ENCODE measurements at places on chromosomes 5 and 9. TPM values are rescaled to one million over a fixed set of nuclear protein-coding genes. Genes with fewer than 3 reads are reported as not detected.

Gene ZMYND19
- 20.9 TPM for total RNA-seq

- no peak overlapping the region for H3K27ac ChIP-seq
- H3K4me1 ChIP-seq, result peaks cover 11% of the 10 kb centered on the region
- no peak overlapping the region for H3K4me3 ChIP-seq
- no peak for DNase-seq
These were observed 113.2 kb upstream of the RANBP3L start for GRCh38 chr5:36414869-36415282.

DNA sequence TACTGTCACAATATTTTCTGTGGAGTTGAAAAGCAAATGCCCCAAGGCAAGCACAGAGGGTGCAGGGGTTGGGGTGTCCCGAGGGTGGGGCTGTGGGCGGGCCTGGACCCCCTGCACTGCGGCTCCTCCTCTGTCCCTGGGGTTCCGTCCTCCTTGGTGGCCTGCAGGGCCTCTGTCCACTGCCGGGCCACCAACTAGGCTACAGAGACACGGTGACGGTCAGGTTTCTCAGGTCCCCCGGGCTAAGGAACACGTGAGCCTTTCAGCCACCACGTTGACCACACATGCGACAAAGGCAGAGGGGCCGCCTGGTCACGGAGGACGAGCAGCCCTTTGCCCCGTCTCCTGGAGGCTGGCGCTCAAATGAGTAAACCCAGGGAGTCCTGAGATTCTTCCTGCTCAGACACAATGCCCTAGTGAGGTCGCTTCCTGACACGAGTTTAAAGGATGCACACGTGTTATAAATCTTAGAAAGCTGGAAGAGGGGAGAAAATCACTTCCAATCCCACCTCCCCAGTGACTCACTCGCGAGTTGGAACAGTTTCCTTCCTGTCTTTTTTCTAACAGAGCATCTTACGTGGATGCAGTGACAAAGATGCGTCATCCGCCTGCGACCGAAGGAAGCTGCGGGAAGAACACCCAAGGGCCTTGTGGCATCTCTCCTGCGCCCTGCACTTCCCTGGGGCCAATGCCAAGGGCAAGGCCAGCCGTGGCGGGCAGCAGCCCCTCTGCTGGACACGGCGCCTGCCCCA, 24.8 kb upstream of the OBP2B start:
- no peaks in the 10 kb centered on the region for H3K27me3 ChIP-seq
- no peaks in the 10 kb centered on the region for H3K4me1 ChIP-seq
- H3K4me3 ChIP-seq, result no peak overlapping the region
- no peak overlapping the region for H3K27ac ChIP-seq

Gene FAT2
- total RNA-seq, result not detected

GRCh38 chr9:111231801-111232580, 98.0 kb downstream of the OR2K2 start:
- no peaks in the 10 kb centered on the region for H3K36me3 ChIP-seq
- no peak overlapping the region for H3K4me3 ChIP-seq
- no peak overlapping the region for H3K27ac ChIP-seq

DNA sequence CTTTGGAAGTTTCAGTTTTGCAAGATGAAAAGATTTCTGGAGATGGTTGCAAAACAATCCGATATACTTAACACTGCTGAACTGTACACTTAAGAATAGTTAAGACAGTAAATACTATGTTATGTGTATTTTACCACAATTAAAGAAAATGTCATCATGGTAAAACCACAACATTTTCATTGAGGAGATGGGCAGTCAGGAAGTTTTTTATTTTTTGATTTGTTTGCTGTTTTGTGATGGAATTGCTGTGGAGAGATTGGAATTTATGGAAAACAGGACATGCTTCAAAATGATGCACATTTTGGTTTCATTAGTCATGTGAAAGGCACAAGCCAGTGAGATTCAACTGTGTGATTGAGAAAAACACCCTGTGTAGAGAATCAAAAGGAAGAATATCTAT, 90.5 kb upstream of the AGXT2 start:
- no peak overlapping the region for H3K4me3 ChIP-seq
- no peaks in the 10 kb centered on the region for H3K27me3 ChIP-seq
- no peaks in the 10 kb centered on the region for H3K36me3 ChIP-seq
- no peak for DNase-seq

- no peaks in the 10 kb centered on the region for H3K27me3 ChIP-seq
- H3K4me1 ChIP-seq, result no peaks in the 10 kb centered on the region
- no peak overlapping the region for H3K27ac ChIP-seq
- no peak for DNase-seq
- no peaks in the 10 kb centered on the region for H3K36me3 ChIP-seq
These were observed 970.0 kb downstream of the MAT2B start for GRCh38 chr5:164475339-164475977.

GRCh38 chr5:111983459-111983858, 226.5 kb upstream of the NREP start:
- peak overlapping the region; percentile 8 for H3K27ac ChIP-seq
- H3K4me3 ChIP-seq, result no peak overlapping the region
- peaks cover 14% of the 10 kb centered on the region for H3K4me1 ChIP-seq
- DNase-seq, result no peak
- no peaks in the 10 kb centered on the region for H3K27me3 ChIP-seq
- 0 out of 2 replicates have a peak, but pooled peaks cover 3% of the 10 kb centered on the region for H3K36me3 ChIP-seq

Gene PTGES
- 2.4 TPM for total RNA-seq

Gene PCDHGA2
- total RNA-seq, result 2.1 TPM

GRCh38 chr9:15239816-15240215, 67.2 kb downstream of the TTC39B start:
- no peaks in the 10 kb centered on the region for H3K27me3 ChIP-seq
- no peak overlapping the region for H3K27ac ChIP-seq
- peaks cover 13% of the 10 kb centered on the region for H3K4me1 ChIP-seq
- H3K36me3 ChIP-seq, result no peaks in the 10 kb centered on the region

DNA sequence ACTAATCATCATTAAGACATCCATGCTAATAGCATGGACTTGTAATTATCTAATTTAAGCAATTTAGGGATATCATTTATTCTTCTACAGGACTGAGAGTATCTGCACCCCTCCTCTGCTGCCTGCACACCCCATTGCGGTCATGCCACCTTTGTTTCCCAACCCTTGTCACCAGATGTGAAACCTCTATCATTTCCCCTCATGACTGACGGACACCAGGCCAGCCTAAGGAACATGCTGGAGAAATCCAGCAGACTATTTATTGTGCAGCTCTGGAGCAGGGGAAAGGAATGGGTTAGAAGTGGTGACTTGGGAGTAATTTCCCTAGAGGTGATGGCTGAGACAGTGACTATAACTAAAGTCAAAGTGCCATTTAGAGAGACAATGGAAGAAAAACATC, 40.7 kb downstream of the UGCG start:
- no peak for DNase-seq
- H3K4me1 ChIP-seq, result peaks cover 19% of the 10 kb centered on the region
- no peak overlapping the region for H3K27ac ChIP-seq
- H3K36me3 ChIP-seq, result peaks cover 40% of the 10 kb centered on the region
- no peaks in the 10 kb centered on the region for H3K27me3 ChIP-seq

DNA sequence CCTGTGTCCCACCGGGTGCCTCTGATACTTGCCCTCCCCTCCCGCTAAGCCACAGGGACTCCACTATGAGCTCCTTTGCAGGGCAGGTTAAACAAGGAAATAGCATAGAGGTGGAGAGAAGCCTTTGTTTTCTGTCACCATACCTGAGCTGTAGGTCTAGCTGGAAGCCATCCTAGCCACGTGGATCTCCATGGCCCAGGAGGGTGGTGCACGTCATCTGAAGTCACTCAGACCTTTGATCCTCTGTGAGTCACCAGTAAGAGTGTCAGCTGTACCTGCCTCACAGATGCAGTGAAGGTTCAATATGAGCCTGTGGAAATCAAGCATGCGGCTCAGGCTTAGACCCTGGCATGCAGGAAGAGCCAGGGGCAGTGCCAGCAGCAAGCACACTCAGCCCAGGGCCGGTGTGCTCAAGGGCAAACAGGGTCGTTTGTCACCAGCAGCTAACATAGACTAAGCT, 55.1 kb downstream of the ASS1 start:
- no peak overlapping the region for H3K4me3 ChIP-seq
- H3K4me1 ChIP-seq, result no peaks in the 10 kb centered on the region
- no peaks in the 10 kb centered on the region for H3K27me3 ChIP-seq

DNA sequence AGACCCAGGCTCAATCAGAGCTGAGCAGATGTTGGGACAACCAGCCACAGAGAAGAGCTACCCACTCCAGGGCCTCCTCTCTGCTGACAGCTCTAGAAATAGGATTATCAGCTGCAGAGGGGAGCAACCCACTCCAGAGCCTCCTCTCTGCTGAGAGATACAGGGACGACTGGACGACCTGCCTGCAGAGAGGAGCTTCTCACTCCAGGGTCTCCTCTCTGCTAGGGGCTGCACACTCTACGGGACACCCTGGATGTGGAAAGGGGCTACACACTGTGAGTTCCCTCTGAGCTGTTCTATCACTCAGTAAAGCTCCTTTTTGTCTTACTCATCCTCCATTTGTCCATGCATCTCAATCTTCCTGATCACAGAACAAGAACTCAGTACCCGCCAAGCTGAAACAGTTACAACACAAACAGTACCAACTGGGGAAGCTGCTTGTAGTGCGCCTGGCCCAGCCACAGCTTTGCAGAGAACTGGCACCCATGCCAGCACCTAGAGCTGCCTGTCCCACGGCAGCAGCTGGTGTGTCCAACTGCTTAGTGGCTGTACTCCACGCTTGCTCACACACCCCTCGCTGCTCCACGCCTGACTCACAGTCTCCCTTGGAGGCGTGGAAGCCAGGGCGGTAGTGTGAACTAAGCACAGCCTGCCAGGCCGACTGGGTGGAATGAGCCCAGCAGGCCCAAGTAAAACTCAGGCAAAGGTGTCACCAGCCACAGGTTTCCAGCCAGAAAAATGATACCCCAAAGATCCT, 56.8 kb downstream of the PRELID2 start:
- H3K4me3 ChIP-seq, result no peak overlapping the region
- DNase-seq, result no peak
- peaks cover 16% of the 10 kb centered on the region for H3K4me1 ChIP-seq
- H3K27ac ChIP-seq, result no peak overlapping the region

- peak overlapping the region; percentile 98 for H3K27ac ChIP-seq
- no peak overlapping the region for H3K4me3 ChIP-seq
- H3K36me3 ChIP-seq, result peaks cover 41% of the 10 kb centered on the region
- peaks cover 72% of the 10 kb centered on the region for H3K4me1 ChIP-seq
These were observed 24.8 kb downstream of the SARDH start for GRCh38 chr9:133713150-133713959.

Gene CYSRT1
- total RNA-seq, result not detected

Gene PCDHGA3
- total RNA-seq, result not detected

DNA sequence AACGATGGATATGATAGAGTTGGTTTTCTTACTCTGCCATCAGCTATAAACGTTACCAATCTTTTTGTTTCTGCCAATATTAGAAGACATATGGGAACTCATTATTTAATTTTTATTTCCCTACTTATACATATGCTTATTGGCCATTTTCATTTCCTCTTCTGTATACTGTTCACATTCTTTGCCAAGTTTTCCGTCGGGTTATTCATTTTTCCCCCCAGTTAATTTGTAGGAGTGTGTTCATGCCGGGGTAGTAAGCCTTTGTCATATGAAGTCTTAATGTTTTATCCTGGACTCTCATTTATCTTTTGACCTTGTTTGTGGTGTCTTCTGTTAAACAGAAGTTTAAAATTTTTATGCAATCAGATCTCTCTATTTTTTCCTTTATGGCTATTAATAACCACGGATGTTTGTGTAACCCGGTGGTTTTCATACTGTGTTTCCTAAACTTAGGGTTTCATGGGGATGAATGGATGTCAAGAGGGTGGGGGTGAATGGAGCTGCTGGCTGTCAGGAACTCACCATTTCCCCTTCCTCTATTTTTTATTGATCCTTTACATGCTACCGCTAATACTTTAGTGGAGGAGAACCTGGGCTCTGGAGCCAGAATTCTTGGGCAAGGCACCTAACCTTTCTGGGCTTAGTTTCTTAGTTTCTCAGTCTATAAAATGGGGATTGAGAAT, 42.5 kb upstream of the PPARGC1B start:
- peaks cover 53% of the 10 kb centered on the region for H3K27me3 ChIP-seq
- DNase-seq, result no peak
- H3K4me3 ChIP-seq, result no peak overlapping the region

Gene NTRK2
- total RNA-seq, result 0.16 TPM

All from SJSA1 (cell line).